Activated CD4-positive, alpha-beta T cell treated with anti-CD3 and anti-CD28 coated beads for 24 hours (primary cell): ENCODE measurements at places on chromosomes 7 and 10.

DNA sequence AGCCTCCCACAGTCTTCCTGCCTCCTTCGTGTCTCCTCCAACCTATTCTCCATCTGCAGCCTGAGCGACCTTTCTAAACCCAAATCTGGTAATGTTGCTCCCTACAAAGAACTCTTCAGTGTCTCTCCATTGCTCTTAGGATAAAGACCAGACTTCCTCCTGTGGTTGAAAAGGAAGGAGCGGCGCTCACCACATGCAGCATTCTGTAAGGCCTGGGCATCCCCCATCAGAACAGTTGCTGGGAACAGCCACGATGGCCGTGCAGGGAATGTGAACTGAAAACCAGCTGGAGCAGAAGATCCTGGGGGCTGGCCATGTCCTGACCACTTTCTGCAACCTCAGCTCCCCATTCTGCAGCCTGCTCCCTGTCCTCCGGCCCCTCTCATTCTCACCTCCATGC is 237.8 kb upstream of the ZMIZ1 start:
- no peak for DNase-seq

DNA sequence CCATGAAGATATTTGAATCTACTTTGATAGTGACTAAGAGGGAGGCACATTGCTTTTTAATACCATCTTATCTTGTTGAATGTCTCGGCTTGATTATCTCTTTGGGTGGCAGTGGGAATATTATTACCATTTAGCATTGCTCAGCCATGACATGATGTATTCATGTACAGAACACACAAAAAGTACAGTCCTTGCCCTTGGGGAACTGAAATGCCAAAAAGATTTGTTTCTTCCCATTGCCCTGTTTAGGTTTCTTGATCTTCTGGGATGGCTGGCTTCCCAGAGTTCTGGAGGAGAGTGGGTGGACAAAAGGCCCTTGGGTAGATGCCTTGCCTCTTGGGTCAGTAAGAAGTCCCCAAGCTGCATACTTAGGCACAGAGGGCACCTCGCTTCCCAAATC is 23.8 kb downstream of the SUFU start:
- no peak for DNase-seq

DNA sequence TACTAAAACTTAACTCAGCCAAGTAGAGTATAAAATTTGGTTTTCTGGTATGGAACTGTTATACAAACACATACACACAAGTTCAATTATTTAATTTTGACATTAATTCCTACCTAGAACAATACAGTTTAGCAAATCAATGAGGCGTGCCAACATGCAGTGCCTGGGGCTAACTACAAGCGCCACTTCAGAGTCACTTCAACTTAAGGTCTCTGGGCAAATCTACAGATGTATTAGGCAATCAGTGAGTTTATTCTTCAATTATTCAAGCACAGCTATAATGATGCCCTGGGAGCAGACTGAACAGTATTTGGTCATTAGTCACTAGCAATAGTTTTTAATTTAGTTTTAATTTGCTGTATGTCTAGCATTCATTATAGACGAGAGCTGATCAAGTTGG is 51.6 kb downstream of the HIBADH start:
- no peak for DNase-seq

GRCh38 chr10:58638388-58638787 is 125.7 kb downstream of the BICC1 start:
- DNase-seq = no peak

GRCh38 chr10:89217057-89217990 is 10.2 kb upstream of the CH25H start:
- DNase-seq = peak; percentile 58

DNA sequence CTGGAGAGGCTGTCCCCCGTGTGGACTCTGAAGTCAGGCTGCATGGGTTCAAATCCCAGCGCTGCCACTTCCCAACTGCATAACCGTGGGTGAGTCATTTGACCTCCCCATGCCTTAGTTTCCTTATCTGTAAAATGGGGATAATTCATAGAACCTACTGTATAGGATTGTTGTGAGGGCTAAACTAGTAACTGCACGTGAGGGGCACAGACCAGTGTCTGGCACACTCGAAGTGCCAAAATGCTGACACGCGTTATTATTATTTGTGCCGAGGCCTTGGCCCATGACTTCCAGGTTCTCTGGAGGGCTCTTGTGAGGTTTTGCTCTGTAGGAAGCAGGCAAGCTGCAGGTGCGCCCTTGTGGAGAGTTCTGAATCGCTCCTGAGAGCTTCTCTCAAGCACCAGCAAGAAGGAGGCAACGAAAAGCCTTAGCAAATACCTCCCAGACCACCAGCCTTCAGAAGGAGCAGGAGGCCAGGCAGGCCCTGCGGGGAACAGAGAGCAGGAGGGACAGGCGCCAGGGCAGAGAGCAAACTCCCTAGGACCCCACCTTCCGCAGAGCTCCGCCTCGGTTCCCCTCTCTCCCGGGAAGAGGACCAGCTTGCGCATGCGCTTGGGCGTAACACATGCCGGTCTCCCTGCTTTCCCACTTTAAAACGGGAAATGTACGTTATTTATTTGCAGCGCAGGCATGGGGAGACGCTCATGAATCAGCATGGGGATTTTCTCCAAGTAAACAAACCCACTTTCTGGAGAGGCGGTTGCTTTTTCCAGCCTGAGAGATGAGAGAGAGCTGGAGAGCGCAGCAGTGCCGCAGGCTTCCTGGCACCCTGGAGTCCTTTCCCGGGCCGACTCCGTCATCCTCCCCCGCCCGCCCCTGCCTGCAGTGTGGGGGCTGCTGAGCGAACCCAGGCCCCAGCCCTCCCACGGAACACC is 39.6 kb downstream of the SORCS3 start:
- no peak for DNase-seq

DNA sequence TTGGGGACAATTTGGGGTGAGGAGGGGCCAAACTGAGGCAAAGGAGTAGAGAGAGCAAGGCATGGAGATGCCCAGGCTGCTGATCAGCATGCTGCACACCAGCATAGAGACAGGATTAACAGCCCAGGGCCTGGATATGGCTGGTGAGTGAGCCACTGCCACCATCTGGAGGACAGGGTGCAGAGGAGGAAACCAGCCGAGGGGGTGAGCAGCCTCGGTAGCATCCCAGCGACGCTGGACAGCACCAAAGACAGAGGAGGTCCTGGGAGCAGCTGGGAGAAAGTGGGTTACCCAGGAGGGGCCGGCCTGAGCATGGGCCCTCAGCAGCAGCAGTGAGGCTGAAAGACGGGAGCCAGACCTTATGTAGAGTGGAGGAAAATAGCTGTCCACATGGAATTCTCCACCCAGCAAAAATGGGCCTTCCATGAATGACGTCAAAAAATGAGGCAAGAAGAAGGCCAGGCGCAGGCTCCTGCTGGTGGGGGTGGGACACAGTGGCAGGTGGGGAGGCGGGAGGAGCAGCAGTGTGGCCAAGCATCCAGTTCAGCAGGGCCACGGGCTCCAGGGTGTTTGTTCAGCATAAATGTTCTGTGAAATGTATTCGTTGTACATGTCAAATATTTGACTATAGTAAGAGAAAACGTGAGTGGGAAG is 16.7 kb downstream of the RET start:
- DNase-seq = no peak

DNA sequence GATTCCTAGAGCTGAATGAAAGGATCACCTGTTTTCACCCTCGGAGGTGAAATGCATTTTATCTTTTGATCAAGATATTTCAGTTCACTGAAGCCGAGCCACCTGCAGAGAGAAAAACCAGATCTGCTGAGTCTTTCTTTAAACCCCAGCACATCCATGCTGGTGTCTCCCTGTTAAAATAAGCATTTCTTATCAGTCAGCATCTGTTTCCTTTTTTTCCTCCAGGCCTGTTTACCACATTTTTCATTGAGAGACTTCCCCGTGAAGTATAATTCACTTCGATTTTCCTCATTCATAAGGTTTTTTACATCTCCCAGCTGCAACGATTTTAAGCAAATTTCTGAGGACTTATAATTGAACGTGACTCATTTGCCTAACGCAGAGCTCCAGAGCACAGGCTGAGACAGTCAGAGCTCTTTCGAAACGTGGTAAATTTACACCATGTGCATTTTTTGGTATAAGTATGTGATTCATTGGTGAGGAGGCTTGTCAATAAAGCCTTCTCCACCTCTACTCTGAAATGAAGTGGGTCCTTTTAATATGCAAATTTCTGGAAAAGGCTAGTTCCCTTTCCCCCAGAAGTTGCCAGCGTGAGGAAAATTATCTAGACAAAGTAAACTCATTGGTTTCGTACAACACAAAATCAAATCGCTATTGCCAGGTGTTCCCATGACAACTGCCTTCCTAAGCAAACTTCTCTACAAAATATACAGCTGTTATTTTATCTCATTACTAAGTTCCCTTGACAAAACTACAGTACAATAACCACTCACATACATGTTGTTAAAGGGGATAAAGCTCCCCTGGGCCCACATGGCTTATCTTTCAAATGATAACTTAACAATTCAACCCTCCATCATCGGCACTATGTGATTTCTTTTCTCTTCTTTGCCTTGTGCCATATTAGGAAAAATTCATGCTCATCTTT is 374.8 kb upstream of the AKR1E2 start:
- no peak for DNase-seq

- no peak for DNase-seq
Measured at GRCh38 chr7:154576604-154577003, 426.3 kb downstream of the PAXIP1 start.

GRCh38 chr7:69338144-69338543 is 260.1 kb upstream of the AUTS2 start:
- DNase-seq = no peak

DNA sequence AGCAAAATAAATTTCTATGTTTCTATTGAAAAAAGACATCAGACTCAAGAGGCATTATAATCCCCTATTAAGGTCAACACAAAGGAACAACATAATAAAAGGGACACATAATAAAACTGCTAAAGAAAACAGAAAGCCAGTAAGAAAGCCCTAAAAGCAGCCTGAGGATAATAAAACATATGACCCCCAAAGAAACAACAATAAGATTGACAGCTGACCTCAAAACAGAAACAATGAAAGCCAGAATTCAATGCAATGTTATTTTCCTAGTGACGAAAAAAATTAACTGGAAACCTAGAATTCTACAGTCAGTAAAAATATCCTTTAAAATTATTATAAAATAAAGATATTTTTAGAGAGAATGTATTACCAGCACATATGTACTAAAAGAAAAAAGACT is 44.9 kb upstream of the FAM171A1 start:
- no peak for DNase-seq

- no peak for DNase-seq
Measured at GRCh38 chr10:21452203-21452602, 73.3 kb downstream of the SKIDA1 start.

DNA sequence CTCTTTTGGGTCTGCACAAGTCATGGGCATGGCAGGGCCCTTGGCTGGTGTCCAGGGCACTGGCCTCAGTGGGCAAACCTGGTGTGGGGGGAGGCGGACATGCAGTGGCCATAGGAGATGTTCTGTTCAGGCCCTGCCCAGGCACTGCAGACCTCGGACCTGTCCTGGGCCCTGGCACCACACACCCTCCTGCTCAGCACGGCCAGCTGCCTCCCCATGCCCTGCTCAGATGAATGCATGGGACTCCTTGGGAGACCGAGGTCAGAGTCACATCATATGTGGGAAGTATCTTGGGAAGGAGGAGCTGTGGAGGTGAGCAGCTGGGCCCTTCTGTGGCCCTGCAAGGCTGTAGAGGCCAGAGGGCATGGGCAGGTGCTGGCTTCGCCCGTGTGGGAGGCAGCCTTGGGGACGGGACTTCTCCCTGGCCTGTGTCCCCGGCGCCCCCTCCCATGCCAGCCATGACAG is 130.8 kb downstream of the VIPR2 start:
- DNase-seq = no peak

- DNase-seq = no peak
Measured at GRCh38 chr10:58282615-58283014, 13.7 kb downstream of the CISD1 start.
